IPS-NIHi11 (cell line): ENCODE measurements at places on chromosomes 13 and 19.
A peak's percentile ranks its signal among the peaks of the same experiment; 100 is the strongest.

DNA sequence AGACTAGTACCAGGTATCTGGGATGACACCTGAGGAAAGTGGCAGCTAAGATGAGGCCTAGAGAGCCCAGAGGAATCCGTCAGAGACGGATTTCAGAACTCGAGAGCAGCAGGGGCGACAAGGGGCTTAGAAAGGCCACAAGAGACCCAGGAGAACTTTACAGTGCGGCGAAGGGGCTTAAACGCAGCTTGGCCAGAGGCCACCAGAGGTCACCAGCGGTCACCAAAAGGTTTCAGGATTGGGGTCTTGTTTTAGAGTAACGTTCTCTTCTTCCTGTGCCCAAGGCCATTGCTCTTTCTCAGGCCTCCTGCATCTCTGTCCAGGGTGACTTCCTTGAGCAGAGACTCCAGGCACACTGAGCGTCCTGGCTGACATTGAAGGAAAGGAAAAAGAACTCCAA lies 2.2 kb downstream of the ZSCAN22 start:
- peak; percentile 70 for DNase-seq

DNA sequence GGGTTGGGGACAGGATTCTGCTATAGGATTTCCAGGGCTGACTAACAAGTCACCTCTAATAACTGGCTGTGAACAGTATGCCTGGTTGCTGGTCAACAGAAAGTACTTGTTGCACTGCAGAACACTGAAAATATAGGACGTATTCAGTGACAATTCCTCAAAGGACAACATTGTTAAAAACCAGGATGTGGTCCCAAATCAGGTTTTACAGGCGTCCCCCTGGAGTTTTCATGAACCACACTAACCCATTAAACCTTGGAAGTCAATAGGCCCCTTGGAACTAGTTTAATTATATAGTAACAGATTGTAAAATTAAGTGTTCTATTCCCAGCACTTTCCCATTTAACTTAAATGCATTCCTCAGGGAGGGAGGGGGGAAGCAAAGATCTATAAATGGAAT lies 495.4 kb downstream of the TBC1D4 start:
- DNase-seq, result no peak

DNA sequence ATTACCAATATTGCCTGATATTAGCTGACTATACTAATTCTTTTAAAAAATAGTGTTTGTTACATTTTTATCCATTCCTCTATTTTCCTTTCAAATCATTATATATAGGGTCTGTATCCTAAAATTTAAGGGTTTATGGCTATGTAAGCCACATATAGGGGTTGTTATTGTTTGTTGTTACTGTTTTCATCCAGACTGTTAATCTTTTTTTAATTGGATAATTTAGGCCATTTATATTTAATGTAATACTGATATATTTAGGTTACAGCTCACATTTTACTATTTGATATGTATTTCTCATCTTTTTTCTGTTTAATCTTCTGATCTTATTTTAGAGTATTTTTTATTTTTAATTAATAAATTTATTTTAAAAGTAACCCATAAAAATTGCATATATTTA lies 487.1 kb upstream of the SGCG start:
- DNase-seq, result no peak

DNA sequence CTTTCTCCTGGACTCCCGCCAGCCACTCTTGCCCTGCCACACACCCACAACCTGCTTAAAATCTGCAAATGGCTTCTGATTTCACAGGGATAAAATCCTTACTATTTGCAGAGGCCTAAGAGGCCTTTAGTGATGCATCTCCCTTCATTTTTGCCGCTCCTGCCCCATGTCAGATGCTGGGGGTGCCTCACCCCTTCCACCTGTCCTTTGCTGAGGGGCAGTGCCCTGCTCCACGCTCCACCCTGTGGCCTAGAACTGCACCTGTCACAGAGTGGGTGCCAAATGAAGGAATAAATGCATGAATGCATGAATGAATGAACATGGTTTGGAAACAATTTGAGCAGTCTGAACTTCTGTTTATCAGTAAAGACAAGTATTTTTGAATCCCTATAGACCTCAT lies 34.1 kb upstream of the UQCRFS1 start:
- no peak for DNase-seq

GRCh38 chr19:43956827-43957226 lies 5.8 kb downstream of the ZNF221 start:
- no peak for DNase-seq
